ENCODE measurements at places on chromosomes 12 and 14.

DNA sequence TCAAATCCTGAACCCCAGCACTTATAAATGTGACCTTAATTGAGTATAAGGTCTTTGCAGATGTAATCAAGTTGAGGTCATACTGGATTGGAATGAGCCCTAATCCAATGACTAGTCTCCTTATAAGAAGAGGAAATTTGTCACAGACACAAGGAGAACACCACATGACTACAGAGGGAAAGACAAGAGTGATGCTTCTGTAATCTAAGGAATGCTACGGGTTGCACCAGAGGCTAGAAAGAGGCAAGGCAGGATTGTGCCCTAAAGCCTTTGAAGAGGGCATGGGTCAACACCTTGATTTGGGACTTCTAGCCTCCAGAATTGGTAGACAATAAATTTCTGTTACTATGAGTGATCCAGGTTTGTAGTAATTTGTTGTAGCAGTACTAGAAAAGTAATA, 135.0 kb downstream of the FOXG1 start:
- DNase-seq: no peak

DNA sequence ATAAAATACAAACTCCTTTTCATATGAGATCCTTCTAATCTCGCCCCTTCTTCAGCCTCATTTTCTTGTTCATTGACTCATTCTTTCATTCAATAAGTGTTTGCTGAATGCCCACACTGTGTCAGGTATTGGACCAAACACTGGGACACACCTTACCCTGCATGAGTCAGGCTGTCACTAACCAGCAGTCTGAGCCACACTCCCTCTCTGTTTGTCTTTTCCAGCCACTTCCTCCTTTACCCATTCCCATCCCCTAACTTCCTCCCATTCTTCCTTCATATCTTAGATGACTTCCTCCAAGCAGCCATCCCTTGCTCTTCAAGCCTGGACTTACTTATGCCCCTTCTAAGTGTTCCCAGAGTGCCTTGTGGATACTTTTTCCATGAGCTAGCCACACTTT, 27.0 kb upstream of the HIF1A start:
- DNase-seq: peak; percentile 37

DNA sequence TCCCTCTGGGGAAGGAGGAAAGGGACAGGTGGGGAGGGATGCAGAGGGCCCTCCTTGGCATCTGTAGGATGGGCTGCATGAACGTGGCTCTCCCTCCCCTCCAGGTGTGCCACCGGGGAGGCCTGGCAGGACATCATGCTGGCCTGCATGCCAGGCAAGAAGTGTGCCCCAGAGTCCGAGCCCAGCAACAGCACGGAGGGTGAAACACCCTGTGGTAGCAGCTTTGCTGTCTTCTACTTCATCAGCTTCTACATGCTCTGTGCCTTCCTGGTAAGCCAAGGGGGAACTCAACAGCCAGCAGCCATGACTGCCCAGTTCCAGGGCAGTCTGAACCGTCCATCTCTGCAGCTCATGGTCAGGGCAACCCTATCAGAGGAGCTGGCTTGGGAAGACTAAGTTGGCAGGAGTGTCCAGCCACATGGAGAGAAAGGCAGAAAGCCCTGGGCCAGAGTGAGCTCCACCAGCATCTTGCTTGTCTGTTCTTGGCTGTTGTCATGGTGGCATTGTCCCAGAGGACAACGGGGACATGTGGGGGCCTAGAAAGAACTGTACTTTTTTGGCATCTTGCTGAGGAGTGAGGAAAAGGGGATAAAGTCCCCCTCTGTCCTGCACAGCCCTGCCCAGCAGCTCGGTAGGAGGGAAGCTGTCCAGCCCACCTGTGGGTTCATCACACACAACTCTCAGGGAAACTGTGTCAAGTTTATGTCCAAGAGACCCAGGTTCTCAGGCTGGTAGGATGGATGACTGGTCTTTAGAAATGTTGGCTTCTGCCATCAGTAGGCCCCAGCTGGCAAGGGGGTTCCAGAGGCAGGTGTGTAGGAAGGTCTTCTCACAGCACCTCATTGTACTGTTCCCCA, 129.8 kb upstream of the FKBP4 start:
- DNase-seq: no peak

GRCh38 chr12:41407232-41407799, 219.2 kb downstream of the PDZRN4 start:
- no peak for DNase-seq

DNA sequence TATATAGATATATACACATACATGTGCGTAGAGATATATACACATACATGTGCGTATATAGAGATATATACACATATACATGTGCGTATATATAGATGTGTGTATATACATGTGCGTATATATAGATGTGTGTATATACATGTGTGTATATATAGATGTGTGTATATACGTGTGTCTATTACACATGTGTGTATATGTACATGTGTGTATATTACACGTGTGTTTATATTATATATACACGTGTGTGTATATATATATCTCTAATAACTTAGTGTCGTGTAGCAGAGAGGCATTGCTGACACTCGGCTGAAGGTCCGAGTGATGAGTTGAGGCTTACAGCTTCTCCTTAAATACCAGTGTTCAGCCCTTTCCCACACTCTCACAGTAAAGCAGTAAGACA, 133.7 kb downstream of the GLT1D1 start:
- no peak for DNase-seq

- DNase-seq: peak; percentile 63
Observed at GRCh38 chr14:75497191-75497590, 25.1 kb upstream of the BATF start.

- DNase-seq: no peak
Observed at GRCh38 chr12:52200781-52201450, 9.1 kb upstream of the KRT80 start.

DNA sequence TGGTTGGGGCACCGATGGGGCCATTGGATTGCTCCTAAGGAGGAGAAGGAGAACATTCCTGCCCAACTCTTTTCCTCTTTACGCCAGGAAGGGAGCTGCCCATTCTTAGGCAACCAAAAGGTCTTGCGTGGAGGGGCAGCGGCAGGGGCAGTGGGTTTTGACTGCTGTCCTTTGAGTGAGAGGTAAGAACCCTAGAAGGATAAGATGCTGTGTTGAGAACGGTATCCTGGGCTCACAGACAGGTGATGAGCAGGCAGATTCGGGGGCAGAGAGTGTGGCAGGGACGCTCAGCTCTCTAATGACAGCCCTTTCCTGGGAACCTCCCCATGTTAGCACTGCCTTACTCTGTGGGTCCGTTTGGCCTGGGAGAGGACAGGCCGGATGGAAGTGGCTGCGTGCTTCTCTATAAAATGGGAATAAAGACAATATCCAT, 13.2 kb downstream of the LRTM2 start:
- DNase-seq: no peak

DNA sequence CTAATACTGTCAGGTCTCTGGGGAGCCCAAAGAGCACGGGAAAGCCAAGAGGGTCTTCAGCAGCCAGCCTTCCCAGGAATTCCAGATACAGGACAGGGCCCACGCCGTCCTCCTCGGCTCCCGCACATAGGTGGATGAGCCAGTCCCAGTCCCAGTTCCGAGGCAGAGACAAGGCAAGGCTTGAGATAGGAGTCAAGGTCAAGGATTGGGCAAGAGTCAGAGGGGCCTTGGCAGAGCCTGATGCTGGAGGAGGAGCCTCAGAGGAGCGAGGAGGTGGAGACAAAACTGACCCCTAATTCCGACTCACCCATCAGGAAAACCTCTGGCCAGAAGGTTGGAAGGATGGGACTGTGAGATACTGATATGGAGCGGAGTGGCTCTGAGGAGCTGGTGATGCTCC, 21.0 kb downstream of the KRT80 start:
- no peak for DNase-seq

GRCh38 chr12:121903202-121903601, 14.6 kb downstream of the PSMD9 start:
- DNase-seq: no peak

DNA sequence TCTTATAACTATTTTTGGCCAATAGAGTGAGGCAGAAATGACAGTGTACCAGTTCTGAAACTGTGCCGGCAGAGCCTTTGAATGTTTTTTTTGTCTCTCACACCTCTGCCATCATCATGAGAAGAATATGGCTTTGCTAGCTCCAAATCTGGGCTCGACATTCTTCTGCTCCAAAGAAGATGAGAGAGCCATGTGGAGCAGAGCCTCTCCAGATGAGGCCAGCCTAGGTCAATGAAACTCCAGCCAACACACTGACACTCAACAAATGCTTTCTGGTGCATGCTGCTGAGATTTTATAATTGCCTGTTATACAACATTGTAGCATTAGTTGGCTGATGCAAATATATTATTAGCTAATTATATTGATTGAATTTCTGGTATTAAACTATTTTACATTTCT, 154.7 kb downstream of the SLC38A4 start:
- DNase-seq: no peak

DNA sequence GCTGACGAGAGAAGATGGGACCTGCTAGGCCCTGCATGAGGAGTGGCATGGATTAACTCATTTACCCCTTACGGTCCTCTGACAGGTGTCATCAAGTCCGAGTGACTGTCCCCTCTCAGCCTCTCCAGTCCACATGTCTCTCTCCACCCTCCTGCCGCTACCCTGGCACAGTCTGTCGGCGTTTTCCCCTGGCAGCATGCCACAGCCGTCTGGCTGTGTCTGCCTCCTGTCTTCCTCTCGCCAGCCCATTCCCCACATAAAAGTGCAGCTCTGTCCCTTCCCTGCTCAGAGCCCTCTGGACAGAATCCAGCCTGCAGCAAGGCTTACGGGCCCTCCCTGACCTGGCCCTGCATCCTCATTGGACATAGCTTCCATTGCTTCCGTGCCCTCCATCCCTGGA, 45.6 kb downstream of the UBE3B start:
- no peak for DNase-seq

DNA sequence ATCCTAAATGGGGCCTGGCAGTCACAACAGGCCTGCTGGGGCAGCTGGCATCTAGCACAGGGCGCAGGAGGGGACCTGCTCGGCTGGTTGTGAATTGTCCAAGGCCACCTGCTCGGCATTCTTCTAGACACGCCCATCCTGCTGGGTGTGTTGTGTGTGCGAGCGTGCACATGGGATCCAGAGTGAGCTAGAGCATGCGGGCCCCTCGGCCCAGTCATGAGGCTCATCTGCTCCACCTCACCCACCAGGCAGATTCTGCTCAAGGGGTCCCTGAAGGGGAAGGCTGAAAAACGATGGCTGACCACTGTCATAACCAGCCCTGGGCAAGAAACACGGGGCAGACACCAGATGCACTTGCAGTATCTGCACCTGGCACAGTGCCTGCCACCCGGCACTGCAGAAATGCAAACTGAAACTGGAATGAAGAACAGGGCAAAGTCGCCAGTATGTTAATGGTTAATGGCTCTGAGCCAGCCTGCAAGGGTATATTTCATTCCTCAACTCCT, 31.8 kb downstream of the MAX start:
- DNase-seq: no peak

DNA sequence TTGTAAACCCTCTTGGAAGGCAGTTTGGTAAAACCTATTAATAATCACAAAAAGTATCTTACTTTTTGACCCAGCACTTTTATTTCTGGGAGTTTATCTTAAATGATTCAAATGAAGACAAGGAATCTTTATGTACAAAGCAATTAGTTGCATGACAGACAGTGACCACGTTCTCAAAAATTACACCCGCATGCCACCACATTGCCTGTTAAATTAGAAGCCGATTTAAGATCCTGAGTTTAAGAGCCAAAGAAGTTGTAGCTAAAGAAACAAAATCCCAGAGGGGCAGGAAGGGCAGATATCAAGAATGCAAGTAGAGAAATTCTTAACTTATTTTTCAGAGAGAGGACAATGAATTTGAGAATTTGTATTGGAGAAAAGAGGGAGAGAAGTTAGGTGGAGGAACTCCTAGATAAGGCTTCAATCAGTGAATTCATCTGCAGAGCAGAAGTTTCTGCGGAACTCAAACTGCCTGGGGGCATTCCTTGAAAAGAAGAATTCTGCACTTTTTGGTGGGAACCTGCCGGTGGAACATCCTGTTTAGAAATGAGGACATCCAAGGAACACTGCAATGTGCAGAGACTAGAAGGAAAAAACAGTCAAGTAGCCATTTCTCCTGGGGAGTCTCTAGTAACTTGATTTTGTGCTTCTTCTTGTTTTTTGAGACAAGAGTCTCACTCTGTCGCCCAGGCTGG, 1.1 kb upstream of the RIOX1 start:
- no peak for DNase-seq

GRCh38 chr14:78083837-78084236, 86.3 kb upstream of the NRXN3 start:
- no peak for DNase-seq

GRCh38 chr12:2049604-2050540, 2.9 kb upstream of the CACNA1C start:
- DNase-seq: no peak

- DNase-seq: no peak
Observed at GRCh38 chr14:28488684-28489083, 277.9 kb upstream of the FOXG1 start.

DNA sequence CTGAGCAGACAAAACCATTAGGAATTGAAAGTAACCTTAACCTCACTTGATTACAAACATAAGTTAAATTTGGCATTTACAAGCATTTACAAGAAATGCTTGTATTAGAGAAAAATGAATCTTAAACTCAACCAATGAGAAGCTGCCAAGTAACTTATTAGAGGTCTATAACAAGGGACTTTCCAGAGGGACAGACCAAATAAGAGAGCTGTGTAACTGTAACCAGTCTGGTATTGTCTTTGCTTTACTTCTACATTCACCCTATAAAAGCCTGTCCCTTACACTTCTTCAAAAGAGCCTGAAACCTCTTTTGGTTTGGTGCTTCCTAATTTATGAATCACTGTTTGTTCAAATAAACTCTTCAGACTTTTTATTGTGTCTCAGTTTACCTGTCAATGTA, 450.0 kb upstream of the FAR2 start:
- DNase-seq: no peak

DNA sequence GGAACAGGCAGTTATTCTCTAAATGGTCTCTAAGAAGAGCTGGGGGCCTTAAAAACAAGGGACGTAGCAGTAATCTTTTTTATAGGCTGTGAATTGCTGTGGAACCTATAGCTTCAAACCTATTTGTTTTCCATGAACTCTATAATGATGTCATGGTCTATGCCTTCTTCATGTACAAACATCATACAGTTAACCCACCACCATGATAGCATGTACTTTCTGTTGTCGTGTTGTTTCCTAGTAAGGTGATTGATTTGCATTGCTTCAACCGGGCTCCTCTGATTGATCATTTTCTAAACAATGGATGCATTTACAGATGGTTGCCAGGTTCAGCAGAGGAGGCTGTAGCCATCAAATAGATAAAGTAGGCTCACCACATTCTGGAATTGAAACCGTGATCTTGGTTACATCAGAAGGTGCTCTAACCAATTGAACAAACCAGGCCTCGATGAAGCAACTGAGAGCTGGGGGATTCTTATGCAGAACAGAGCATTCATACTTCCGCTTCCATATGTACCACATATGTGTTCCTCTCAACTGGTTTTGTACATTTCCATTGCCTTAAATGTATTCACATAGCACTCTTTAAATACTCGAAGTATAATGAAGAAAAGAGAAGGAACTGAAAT, 25.6 kb upstream of the PCNX1 start:
- peak; percentile 94 for DNase-seq
